ENCODE measurements at places on chromosomes 2 and 18.
A peak's percentile ranks its signal among the peaks of the same experiment; 100 is the strongest.

- no peaks in the 10 kb centered on the region for H3K36me3 ChIP-seq
- DNase-seq = no peak
- H3K4me1 ChIP-seq = no peaks in the 10 kb centered on the region
- peaks cover 11% of the 10 kb centered on the region for H3K27me3 ChIP-seq
- no peak overlapping the region for H3K4me3 ChIP-seq
Measured at GRCh38 chr2:98828793-98829371, 98.0 kb upstream of the MGAT4A start.

- H3K27me3 ChIP-seq = peaks cover 16% of the 10 kb centered on the region
- H3K4me1 ChIP-seq = peaks cover 21% of the 10 kb centered on the region
- no peaks in the 10 kb centered on the region for H3K36me3 ChIP-seq
- no peak for DNase-seq
- H3K27ac ChIP-seq = no peak overlapping the region
Measured at GRCh38 chr2:164842624-164842966, 972 bp upstream of the COBLL1 start.

- no peak overlapping the region for H3K27ac ChIP-seq
- no peaks in the 10 kb centered on the region for H3K36me3 ChIP-seq
- peaks cover 17% of the 10 kb centered on the region for H3K4me1 ChIP-seq
- no peaks in the 10 kb centered on the region for H3K27me3 ChIP-seq
- H3K4me3 ChIP-seq = no peak overlapping the region
Measured at GRCh38 chr18:62389761-62390481, 64.8 kb downstream of the TNFRSF11A start.

DNA sequence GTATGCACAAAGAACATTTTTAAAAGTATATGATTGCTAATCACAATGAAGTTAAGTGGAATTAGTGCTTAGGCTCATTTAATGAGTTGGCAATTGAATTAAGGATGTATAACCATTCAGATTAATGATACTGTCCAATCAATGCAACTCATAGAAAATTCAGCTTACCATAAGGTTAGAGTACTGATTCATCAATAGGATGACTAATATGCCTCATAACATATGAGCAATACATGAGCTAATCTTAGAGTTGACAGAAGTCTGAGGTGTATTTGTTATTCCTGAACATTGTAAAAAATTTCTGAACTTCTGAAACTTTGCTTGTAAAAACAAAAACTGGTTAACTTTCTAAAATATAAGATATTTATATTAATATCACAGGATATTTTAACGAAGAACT is 118.3 kb upstream of the NETO1 start:
- no peak overlapping the region for H3K4me3 ChIP-seq
- H3K4me1 ChIP-seq = no peaks in the 10 kb centered on the region
- no peaks in the 10 kb centered on the region for H3K36me3 ChIP-seq
- no peaks in the 10 kb centered on the region for H3K27me3 ChIP-seq
- H3K27ac ChIP-seq = no peak overlapping the region
- no peak for DNase-seq

GRCh38 chr2:176392249-176392648 is 123.0 kb downstream of the MTX2 start:
- no peaks in the 10 kb centered on the region for H3K27me3 ChIP-seq
- H3K36me3 ChIP-seq = no peaks in the 10 kb centered on the region
- peaks cover 5% of the 10 kb centered on the region for H3K4me1 ChIP-seq
- no peak overlapping the region for H3K27ac ChIP-seq
- H3K4me3 ChIP-seq = no peak overlapping the region

- H3K27me3 ChIP-seq = no peaks in the 10 kb centered on the region
- no peak overlapping the region for H3K27ac ChIP-seq
- no peak overlapping the region for H3K4me3 ChIP-seq
- no peaks in the 10 kb centered on the region for H3K4me1 ChIP-seq
- DNase-seq = no peak
- H3K36me3 ChIP-seq = no peaks in the 10 kb centered on the region
Measured at GRCh38 chr2:32652555-32653209, 24.8 kb downstream of the TTC27 start.

- peak overlapping the region; percentile 68 for H3K4me3 ChIP-seq
- H3K27ac ChIP-seq = no peak overlapping the region
- no peaks in the 10 kb centered on the region for H3K36me3 ChIP-seq
- peaks cover 18% of the 10 kb centered on the region for H3K4me1 ChIP-seq
Measured at GRCh38 chr2:290090-290722, 2.3 kb upstream of the ALKAL2 start.

DNA sequence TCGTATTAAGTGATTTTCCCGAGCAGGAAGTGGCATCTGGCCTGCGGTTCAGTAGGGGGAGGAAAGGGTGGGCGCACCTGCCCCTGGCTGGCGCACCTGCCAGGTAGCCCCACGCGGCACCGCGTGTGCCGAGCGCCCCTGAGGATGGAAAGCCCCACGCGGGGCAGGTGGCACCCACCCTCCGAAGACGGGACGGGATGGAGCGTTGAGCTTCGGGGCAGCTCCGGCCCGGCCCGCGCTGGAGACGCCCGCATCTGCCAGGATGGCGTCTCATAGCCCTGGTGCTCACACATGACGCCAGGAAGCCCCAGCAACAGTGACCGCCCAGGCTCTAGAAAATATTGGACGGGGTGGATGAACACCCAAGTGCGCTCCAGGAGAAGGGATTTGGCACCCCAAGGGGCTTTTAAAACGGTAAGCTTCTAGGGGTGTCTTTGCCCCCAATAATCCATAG is 2.5 kb upstream of the NFATC1 start:
- H3K27me3 ChIP-seq = peaks cover 85% of the 10 kb centered on the region
- no peaks in the 10 kb centered on the region for H3K36me3 ChIP-seq
- peaks cover 10% of the 10 kb centered on the region for H3K4me1 ChIP-seq
- peak overlapping the region; percentile 65 for H3K4me3 ChIP-seq
- no peak overlapping the region for H3K27ac ChIP-seq

DNA sequence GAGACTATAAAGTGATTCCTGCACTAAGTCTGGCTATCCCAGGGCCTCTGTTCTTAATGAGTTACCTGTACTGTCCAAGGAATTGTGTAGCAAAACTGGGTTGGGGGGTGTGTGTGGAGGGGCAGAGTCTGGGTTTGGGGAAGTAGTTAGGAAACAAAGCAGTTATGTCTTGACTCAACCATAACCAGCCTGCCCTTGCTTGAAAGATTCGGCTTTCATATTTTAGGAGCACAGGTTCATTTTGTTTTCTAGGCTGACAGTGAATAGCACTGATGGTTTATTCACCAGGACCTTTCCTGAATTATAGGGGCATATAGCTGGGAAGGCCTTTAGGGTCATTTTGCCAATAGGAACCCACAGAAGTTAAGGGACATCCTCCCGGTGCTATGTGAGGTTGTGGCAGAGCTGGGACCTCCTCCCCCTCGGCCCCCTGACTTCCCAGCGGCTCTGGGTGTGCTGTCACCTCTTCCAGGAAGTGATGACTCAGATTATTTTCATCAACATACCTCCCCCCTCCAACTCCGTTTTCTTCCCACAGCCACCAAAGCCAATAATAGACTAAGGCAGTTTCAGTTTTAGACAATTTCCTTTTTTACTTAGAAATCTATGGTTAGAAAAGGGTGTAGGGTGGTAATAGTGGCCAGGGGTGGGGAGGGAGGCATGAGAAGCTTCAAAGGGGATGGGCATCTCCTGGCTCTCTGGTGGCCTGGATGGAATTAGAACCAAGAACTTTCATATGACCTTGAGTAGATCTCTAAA is 44.8 kb downstream of the SETBP1 start:
- no peak for DNase-seq
- H3K27ac ChIP-seq = no peak overlapping the region
- H3K36me3 ChIP-seq = no peaks in the 10 kb centered on the region

DNA sequence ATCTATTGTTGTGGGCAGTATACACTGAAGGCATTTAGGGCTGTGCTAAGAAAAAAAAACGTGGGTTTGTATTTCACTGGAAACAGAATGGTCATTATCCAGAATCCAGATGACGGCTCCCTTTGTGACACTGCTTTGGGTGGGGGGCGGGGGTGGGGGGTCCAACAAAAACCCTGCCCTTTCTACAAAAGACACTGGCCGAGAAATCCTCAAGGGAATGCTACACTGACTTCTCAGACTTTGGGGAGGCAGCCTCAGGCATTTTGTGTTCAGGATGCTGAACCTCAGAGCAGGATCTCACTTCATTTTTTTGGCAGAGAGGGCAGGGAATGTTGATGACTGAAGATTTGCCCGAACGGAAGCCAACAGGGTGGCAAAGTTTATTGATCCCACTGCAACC is 417.1 kb downstream of the HRH4 start:
- no peak for DNase-seq
- H3K4me1 ChIP-seq = no peaks in the 10 kb centered on the region
- no peaks in the 10 kb centered on the region for H3K36me3 ChIP-seq
- H3K27me3 ChIP-seq = no peaks in the 10 kb centered on the region

DNA sequence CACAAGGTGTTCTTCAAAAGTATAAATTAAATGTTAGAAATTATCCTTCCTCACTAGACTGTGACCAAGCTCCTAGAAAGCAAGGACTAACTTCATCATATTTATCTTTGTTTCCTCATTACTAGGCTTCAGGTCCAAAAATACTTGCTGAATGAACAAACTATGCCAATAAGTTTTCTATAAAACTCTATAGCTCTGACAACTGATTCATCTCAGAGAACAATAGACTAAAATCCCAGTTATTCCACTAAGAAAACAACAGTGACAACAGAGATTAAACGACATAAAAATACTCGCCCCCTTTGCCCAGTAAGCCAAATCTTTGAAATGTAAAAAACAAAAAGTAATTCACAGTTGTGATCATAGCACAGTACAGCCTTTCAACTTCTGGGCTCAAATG is 13.6 kb downstream of the TLK1 start:
- H3K4me1 ChIP-seq = peaks cover 10% of the 10 kb centered on the region
- no peaks in the 10 kb centered on the region for H3K27me3 ChIP-seq
- no peak overlapping the region for H3K4me3 ChIP-seq
- H3K27ac ChIP-seq = no peak overlapping the region
- no peaks in the 10 kb centered on the region for H3K36me3 ChIP-seq

DNA sequence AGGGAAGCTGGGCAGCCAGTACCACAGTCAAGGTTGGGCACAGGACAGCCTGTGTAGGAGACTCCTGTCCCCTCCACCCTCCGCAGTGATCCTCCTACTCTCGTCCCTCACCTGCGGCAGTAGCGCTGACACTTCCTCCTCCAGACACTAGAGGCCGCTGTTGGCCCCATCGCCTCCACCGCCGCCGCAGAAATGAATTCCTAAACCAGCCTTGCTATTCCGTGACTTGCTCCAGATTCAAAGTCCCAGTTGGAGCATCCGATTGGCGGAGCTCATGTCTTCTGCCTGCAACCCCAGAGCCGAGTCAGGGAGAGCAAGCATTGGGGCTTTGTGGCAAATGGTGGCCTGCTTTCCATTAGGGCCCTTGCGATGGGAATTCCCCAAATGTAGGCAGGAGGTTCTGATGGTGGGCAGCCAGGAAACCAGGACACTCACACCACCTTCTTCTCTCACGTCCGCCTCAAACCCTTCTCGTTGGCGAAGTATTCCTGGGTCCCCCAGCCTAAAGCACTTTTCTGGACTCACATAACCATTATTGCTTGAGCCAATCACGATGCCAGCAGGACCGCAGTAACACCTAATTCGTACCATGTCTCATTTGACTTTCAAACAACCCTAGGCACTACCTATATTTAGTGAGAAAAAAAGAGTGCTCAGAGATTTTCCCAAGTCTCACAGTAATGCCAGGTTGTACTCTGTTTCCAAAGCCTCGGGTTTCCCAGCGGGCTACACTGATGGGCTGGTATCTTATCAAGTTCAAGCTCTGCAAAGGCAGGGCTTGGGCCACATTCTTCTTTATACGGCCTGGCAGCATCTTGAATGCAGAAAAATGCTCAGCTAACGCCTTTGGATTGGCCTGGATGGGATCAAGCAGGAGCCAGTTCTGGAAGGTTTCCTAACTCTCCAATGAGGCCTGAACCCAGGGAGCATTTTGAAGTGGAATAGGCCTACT is 1.2 kb upstream of the DNAJB2 start:
- peak; percentile 92 for DNase-seq
- H3K4me3 ChIP-seq = peak overlapping the region; percentile 83
- H3K4me1 ChIP-seq = peaks cover 35% of the 10 kb centered on the region
- no peak overlapping the region for H3K27ac ChIP-seq
- H3K27me3 ChIP-seq = no peaks in the 10 kb centered on the region
- no peaks in the 10 kb centered on the region for H3K36me3 ChIP-seq

DNA sequence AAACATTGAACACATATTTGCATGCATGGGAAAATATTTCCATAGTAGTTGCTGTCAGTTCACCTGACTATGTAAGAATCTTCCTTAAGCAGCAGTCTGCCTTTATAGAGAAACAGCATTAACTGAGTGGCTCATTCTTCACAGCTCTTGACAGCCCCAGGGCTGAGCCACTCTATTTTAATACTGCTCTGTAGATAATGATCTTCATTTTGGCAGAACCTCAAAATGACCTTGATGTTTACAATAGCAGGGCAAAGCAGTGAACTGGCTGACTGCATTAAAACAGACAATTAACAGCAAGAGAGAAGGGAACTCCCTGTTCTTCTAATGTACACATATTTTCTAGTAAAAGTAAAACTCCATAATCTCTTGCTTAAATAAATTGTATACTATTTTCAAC is 580.6 kb upstream of the SOX11 start:
- H3K27me3 ChIP-seq = no peaks in the 10 kb centered on the region
- DNase-seq = no peak
- no peak overlapping the region for H3K4me3 ChIP-seq
- H3K27ac ChIP-seq = no peak overlapping the region
- H3K4me1 ChIP-seq = no peaks in the 10 kb centered on the region

GRCh38 chr2:198097630-198098029 is 293.2 kb downstream of the PLCL1 start:
- H3K27me3 ChIP-seq = no peaks in the 10 kb centered on the region
- no peaks in the 10 kb centered on the region for H3K36me3 ChIP-seq
- H3K4me1 ChIP-seq = peaks cover 9% of the 10 kb centered on the region
- H3K4me3 ChIP-seq = no peak overlapping the region

DNA sequence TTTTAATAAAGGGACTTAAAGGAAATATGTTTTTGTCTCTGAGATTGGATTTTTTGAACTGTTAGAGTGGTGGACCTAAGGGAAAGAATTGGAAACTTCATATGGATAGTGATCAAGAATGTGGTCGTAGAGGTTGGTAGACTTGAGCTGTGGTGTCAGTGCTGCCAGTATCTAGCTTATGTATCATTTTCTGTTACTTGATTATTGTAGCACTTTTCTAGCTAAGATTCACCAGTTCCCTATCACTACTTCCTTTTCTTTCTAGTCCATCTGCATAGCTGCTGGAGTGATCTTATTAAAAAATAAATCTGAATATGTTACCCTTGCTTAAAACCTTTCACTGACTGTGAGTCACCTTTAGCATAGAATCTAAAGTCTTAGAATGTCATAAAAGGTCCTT is 6.0 kb downstream of the ACVR2A start:
- H3K4me1 ChIP-seq = peaks cover 34% of the 10 kb centered on the region
- H3K27me3 ChIP-seq = no peaks in the 10 kb centered on the region
- no peaks in the 10 kb centered on the region for H3K36me3 ChIP-seq
- no peak for DNase-seq
- H3K4me3 ChIP-seq = no peak overlapping the region

- H3K4me1 ChIP-seq = peaks cover 30% of the 10 kb centered on the region
- peak; percentile 68 for DNase-seq
- peak overlapping the region; percentile 5 for H3K4me3 ChIP-seq
- H3K27me3 ChIP-seq = no peaks in the 10 kb centered on the region
Measured at GRCh38 chr18:58639751-58640427, 11.0 kb upstream of the ALPK2 start.

Data from GM23338 (cell line).